Lung microvascular endothelial cell (primary cell): ENCODE measurements at places on chromosomes 2 and 18.

- no peak for DNase-seq
Observed at GRCh38 chr2:127485051-127485693, 41.1 kb downstream of the IWS1 start.

- no peak for DNase-seq
Observed at GRCh38 chr2:156687715-156688114, 251.5 kb downstream of the GPD2 start.

- no peak for DNase-seq
Observed at GRCh38 chr2:163463411-163463810, 272.4 kb downstream of the FIGN start.

DNA sequence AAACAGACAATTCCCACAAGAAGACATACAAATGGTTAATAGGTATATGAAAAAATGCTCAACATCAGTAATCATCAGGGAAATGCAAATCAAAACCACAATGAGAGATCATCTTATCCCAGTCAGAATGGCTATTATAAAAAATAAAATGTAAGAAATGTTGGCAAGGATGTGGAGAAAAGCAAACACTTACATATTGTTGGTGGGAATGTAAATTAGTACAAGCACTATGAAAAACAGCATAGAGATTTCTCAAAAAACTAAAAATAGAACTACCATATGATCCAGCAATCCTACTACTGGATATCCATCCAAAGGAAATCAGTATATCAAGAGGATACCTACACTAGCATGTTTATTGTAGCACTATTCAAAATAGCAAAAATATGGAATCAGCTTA, 186.6 kb downstream of the NOL4 start:
- no peak for DNase-seq
